Testis (tissue), 5 donors: ENCODE measurements at places on chromosomes 2 and 18.

DNA sequence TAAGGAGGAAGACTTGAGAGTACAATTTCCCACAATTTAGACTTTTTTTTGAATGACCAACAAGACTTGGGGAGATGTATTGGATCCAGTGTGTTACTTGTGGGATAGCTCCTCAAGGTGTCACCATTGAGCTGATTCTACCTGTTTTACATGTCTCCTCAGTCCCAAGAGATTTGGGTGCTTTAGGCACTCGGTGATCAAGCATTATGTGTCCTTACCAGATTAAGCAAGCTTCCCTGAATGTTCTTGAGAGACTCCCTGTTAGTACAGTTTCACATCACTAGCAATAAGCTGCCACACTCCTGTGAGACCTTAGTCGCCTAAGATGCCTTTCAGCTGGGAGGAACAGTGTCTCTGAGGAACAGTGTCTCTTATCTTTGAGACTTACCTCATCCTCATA, 384.3 kb upstream of the SYT4 start:
- no peaks in the 10 kb centered on the region for H3K27me3 ChIP-seq
- H3K27ac ChIP-seq = no peak overlapping the region
- H3K36me3 ChIP-seq = no peaks in the 10 kb centered on the region

DNA sequence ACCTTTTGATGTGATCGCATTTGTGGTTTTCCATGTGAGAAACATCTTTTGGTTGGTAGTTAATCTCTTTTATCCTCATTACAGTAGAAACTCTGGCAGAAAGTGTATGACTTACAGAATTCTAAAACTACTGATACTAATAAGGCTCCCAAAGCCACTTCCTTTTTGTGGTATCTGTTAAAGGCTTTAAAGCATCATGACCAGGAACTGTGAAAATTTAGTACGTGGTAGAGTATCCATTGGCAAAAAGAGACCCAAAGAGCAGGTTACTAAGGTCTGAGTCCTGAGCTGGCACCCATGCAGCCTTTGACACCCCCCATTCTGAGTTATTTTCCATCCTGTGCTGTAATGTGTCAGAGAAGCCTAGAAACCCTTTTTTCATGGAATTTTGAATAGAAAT, 94.5 kb downstream of the DPP4 start:
- H3K36me3 ChIP-seq = no peaks in the 10 kb centered on the region
- no peak overlapping the region for H3K27ac ChIP-seq
- H3K4me1 ChIP-seq = no peaks in the 10 kb centered on the region

DNA sequence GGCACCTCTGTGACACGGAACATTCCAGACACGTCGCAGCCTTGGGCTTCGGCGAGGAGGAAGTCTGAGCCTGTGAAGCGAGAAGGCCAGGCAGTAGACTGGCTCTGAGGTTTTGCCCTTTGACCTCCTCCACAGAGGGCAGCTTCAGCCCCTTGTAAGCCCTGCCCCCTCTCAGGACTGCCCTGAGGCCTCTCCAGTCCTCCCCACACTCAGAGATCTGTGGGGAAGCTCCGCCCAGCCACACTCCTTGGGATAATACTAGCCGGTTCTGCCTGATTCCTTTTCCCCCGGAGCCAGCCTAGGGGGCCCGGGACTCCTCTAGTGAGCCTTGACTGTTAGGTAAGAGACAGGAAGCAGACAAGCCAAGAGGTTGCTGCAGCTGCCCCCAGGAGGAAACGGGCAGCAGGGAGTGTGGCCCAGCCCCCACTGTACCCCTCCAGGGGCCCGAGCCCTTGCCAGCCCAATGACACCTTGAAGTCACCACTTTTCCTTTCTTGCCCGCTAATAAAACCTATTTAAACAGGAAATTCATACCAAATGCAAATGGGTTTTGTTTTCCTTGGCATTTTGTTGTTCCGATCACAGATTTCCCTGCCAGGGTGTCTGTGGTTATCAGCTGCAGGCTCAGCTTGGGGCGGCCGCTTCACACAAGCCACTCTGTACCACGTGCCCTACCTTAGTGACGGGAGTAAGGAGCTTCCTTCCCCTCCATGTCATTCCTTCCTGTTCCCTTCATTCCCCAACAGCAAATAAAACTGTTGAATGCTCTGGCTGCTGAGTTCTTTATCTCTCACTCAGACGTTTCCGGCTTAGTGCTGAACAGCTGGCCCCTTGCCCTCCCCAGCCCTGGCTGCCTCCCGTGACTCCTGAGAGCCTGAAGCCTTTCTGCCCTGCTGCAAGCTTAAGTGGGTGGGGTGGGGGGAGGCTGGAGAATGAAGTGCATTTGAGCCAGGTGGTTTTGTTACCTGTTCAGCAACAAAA, 124.7 kb downstream of the CABLES1 start:
- peak overlapping the region; percentile 80 for H3K27ac ChIP-seq
- DNase-seq = peak; percentile 66
- no peaks in the 10 kb centered on the region for H3K27me3 ChIP-seq
- H3K36me3 ChIP-seq = no peaks in the 10 kb centered on the region
- H3K4me1 ChIP-seq = peaks cover 12% of the 10 kb centered on the region
- no peak overlapping the region for H3K4me3 ChIP-seq

- H3K27me3 ChIP-seq = no peaks in the 10 kb centered on the region
- no peak overlapping the region for H3K27ac ChIP-seq
- H3K4me3 ChIP-seq = no peak overlapping the region
- no peaks in the 10 kb centered on the region for H3K36me3 ChIP-seq
These were observed 547.7 kb upstream of the LRRTM1 start for GRCh38 chr2:80852079-80852807.

DNA sequence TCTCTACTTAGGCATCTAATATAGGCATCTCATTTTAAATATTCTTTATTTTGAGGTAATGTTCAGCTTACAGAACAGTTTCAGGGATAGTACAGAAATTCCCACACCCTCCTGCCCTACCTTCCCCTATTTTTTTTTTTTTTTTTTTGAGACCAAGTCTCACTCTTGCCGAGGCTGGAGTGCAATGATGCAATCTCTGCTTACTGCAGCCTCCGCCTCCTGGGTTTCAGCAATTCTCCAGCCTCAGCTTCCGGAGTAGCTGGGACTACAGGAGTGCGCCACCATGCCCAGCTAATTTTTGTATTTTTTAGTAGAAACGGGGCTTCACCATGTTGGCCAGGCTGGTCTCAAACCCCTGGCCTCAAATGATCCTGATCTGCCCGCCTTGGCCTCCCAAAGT, 97.6 kb downstream of the EPB41L5 start:
- H3K4me1 ChIP-seq = no peaks in the 10 kb centered on the region
- H3K36me3 ChIP-seq = no peaks in the 10 kb centered on the region
- DNase-seq = no peak
- H3K27ac ChIP-seq = no peak overlapping the region

- H3K36me3 ChIP-seq = no peaks in the 10 kb centered on the region
- H3K27ac ChIP-seq = no peak overlapping the region
- no peak for DNase-seq
- H3K4me1 ChIP-seq = no peaks in the 10 kb centered on the region
- no peaks in the 10 kb centered on the region for H3K27me3 ChIP-seq
These were observed 168.5 kb downstream of the DPP4 start for GRCh38 chr2:161905389-161906046.

DNA sequence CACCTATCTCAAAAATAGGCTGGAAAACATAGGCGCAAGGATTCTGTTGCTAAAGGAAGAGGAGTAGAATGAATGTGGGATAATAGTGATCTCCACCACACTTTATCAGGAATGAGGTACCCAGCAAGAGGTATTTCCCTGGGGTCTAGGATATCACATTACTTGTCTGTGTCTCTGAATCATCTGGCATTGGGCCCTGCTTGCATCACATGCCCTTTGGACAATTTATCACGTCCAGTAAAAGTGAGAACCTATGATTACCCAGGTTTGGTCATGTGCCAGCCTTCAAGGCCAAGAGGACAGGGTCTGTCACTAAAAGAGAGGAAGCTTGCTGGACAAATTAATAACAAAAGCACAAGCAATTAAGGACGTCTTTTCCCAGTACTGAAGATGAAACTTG, 11.4 kb upstream of the TRAPPC8 start:
- H3K4me1 ChIP-seq = no peaks in the 10 kb centered on the region
- H3K4me3 ChIP-seq = no peak overlapping the region
- H3K27me3 ChIP-seq = no peaks in the 10 kb centered on the region
- DNase-seq = no peak
- H3K27ac ChIP-seq = no peak overlapping the region

GRCh38 chr2:232385660-232386489, 7.3 kb downstream of the ALPP start:
- peak overlapping the region; percentile 38 for H3K4me3 ChIP-seq
- peak; percentile 56 for DNase-seq
- no peaks in the 10 kb centered on the region for H3K36me3 ChIP-seq
- no peak overlapping the region for H3K27ac ChIP-seq

GRCh38 chr2:168097431-168097830, 150.0 kb downstream of the STK39 start:
- H3K36me3 ChIP-seq = no peaks in the 10 kb centered on the region
- H3K27ac ChIP-seq = no peak overlapping the region
- H3K4me3 ChIP-seq = no peak overlapping the region
- no peak for DNase-seq

- H3K27ac ChIP-seq = peak overlapping the region; percentile 50
- DNase-seq = peak; percentile 50
- H3K27me3 ChIP-seq = no peaks in the 10 kb centered on the region
These were observed 151.4 kb downstream of the TNS1 start for GRCh38 chr2:217851191-217852020.

DNA sequence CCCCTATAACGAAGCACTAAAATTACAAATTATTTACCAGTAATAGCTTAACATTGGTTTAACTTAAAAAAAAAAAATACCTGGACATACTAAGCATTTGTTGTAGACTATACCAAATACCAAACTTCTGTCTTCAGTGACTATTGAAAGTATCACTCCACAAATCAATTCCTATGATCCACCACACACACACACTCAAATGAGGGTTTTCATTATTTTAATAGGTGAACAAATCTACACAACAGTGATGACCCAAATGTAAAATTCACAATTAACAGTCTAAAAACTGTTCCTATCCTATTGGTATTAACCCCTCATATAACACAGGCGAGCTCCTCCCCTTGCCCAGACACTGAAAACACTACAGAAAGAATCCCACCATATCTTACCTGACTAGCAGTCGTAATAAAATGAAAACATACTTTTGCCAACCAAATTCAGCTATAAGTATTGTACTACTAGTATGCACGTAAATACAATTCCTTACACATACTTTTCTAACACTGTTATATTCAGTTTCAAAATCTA, 2.5 kb downstream of the SP3 start:
- H3K36me3 ChIP-seq = no peaks in the 10 kb centered on the region
- peak overlapping the region; percentile 98 for H3K4me3 ChIP-seq
- no peaks in the 10 kb centered on the region for H3K27me3 ChIP-seq
- peaks cover 16% of the 10 kb centered on the region for H3K4me1 ChIP-seq
- H3K27ac ChIP-seq = peak overlapping the region; percentile 100

DNA sequence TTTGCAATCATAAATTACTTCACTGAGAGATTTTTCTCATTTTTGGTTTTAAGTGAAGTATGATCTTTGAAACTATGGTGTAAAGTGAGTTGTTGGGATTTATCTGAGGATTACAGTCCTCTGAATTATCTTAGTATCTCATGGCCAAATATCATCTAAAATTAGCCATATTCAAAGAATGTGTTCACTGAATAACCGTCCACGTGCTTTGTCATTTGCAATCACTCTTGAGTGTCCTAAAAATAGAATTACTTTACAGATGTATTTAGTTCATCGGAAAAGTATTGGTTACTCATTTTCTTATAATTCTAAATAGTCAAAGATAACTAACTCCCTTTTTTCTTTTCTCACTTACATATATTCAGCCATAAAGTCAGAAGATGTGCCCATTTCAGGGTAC, 141.2 kb downstream of the RTN4 start:
- H3K27me3 ChIP-seq = no peaks in the 10 kb centered on the region
- H3K4me1 ChIP-seq = no peaks in the 10 kb centered on the region
- no peak overlapping the region for H3K4me3 ChIP-seq

- no peak for DNase-seq
- H3K27me3 ChIP-seq = no peaks in the 10 kb centered on the region
- H3K4me3 ChIP-seq = no peak overlapping the region
- no peaks in the 10 kb centered on the region for H3K36me3 ChIP-seq
- no peaks in the 10 kb centered on the region for H3K4me1 ChIP-seq
These were observed 101.1 kb upstream of the GLI2 start for GRCh38 chr2:120634533-120634932.

DNA sequence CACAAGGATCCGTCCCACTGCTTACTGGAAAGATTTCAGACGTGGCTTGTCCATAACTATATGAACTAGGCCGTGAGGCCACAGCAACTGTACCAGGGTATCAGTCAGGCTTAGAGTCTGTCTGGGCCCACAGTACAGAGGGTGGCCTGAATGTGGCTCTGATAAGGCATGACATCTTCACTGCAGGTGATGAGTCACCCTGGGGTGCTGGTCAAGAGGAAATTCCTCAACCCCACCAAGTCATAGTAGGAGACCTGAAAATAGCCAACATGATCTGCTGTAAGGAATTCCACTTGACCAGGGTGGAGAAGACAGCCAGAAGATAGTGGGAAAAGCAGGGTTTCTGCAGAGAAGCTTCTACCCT, 107.7 kb downstream of the INHBB start:
- DNase-seq = no peak
- H3K36me3 ChIP-seq = no peaks in the 10 kb centered on the region
- H3K4me1 ChIP-seq = no peaks in the 10 kb centered on the region

DNA sequence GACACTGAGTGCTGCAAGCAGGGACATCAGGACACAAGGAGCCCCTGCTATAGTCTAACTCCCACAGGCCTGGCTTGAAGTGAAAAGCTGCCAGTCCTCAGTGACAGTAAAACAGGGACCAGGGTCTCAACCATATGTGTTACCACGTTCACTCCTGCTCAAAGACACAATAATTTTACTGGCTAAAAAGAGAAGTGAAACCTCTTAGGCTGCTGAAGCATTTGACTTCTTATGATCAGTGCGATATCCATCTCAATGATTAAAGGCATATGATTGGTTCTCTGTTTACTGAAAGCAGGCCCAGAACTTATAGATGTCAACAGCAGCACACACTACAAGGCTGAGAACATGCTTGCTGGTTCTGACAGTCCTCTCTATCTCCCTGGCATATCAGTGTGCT, 129.8 kb upstream of the LMAN1 start:
- no peak for DNase-seq
- no peak overlapping the region for H3K27ac ChIP-seq
- H3K27me3 ChIP-seq = no peaks in the 10 kb centered on the region
- H3K4me3 ChIP-seq = no peak overlapping the region
- H3K4me1 ChIP-seq = no peaks in the 10 kb centered on the region

- peak overlapping the region; percentile 45 for H3K4me3 ChIP-seq
- no peaks in the 10 kb centered on the region for H3K4me1 ChIP-seq
- no peaks in the 10 kb centered on the region for H3K36me3 ChIP-seq
- no peak for DNase-seq
- no peaks in the 10 kb centered on the region for H3K27me3 ChIP-seq
These were observed 126.6 kb downstream of the ARHGEF4 start for GRCh38 chr2:130963196-130963848.

GRCh38 chr2:45119038-45119437, 109.8 kb upstream of the SIX2 start:
- H3K4me1 ChIP-seq = no peaks in the 10 kb centered on the region
- DNase-seq = no peak
- H3K27me3 ChIP-seq = no peaks in the 10 kb centered on the region
- no peak overlapping the region for H3K4me3 ChIP-seq
- H3K27ac ChIP-seq = no peak overlapping the region
